ENCODE measurements at places on chromosomes 3 and 15.

DNA sequence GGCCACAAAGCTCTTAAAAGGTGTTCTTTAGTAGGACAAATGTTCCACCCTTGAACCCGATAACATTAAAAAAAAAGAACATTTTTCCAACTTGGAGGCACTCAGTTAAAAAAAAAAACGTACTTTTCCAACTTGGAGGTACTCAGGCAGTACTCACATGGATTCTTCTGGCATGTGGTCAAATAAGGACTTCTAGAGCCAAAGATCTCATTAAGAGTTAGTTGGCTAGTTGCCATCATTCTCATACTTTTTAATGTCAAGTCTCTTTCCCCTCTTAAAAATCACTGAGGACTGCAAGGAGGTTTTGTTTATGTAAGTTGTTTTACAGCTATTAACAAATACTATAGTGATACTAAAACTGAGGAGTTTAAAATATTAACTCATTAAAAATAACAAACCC is 101.0 kb downstream of the CADPS start:
- DNase-seq = no peak

DNA sequence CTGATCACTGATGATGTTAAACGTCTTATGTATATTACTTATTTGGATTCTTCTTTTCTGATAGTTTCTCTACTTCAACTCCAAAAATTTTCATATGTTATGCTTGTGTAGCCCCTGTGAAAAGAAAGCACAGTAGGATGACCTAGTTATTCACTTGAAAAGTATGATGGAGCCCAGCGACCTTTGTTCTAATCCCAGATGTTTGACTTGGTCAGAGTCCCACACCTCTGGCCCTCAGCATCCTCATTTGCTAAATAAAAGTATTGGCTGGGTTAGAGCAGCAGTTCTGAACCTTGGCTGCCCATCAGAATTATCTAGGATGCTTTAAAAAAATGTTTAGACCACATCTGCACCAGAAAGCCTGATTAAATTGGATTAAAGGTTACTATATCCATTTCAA is 173.7 kb downstream of the ATG7 start:
- no peak for DNase-seq

- DNase-seq = no peak
Measured at GRCh38 chr3:122058294-122058693, 3.1 kb downstream of the CD86 start.

- DNase-seq = no peak
Measured at GRCh38 chr3:108297647-108298046, 1.3 kb downstream of the HHLA2 start.

DNA sequence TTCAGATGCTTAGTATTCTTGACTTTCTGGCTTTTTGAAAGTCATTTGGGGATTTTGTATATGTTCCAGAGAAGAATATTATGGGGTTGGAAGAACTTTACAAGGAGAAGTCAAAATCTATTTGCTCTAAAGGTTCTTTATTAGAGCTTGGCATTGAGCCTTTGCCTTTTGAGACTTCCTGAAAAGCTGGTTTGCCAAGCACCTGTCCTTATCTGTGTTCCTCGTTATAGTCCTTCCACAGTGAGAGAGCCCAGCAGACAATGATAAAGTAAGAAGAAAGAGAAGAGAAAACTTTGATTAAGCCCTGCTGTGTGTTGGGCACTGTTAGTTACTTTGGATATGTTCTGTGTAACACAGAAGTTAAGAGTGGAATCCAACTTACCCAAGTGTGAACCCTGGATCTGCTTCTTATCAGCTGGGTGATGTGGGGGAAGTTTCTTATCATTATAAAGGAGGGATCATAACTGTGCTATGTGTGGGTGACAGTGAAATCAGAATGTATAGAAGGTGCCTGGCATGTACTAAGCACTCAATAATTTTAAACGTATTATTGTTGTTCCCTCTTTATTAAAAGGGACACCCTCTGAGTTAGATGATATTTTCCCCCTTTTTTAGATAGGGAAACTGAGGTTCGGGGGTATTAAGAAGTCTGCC is 44.3 kb upstream of the POLR2M start:
- DNase-seq = no peak

DNA sequence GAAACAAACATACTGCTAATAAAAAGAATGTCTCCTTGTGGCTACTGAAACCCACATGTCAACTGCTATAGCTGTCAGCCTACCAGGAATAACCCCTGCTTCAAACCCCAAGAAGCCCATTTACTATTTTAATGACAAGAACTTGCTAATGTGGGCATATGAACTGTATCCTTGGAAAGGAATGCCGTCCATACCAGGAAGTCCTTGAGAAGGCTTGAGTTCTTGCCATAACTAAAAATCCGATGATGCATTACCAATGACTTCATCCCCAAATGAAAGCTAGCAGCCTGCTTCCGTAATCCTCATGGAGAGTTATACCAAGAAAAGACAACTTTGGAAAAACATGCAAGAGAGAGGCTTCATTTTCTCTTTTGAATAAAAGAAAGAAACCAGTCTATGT is 34.8 kb downstream of the MINDY4B start:
- no peak for DNase-seq

DNA sequence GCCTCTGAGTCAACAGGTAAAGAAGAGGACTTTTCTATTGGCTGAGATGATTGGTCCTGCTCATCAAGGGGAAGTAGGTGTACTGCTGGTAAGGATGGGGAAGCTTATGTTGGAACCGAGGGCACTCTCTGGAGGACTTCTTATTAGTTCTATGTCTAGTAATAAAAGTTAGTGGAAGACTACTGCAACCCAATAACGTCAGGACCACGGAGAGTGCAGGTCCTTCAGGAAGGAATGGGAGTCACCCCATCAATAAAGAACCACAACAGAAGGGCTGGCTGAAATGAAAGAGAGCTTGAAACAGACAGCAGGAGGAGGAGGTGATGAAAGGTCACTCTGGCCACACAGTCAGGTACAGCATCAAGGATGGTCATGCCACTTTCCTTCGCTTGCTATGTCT is 68.8 kb upstream of the PRR23E start:
- DNase-seq = no peak

GRCh38 chr15:89174476-89174875 is 46.9 kb downstream of the RLBP1 start:
- no peak for DNase-seq

- no peak for DNase-seq
Measured at GRCh38 chr3:63067999-63068645, 192.9 kb upstream of the CADPS start.

GRCh38 chr3:73658227-73658626 is 33.5 kb upstream of the PDZRN3 start:
- DNase-seq = no peak

GRCh38 chr3:30073622-30074021 is 532.8 kb upstream of the TGFBR2 start:
- no peak for DNase-seq

DNA sequence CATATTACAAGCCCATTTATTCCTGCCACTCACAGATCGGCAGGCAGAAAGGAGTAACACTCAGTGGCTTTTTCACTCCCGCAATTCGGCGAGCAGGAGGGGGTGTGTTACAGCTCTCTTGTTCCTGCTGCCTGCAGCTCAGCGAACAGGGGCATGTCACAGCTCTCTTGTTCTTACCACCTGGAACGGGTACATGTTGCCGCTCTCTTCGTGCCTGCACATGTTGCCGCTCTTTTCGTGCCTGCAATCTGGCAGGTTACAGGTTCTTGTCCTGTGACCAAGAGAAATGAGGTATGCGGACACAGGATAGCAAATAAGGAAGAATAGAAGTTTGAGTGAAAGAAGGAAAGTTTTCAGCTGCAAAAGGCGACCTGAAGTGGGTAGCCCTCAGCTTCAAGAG is 761.4 kb downstream of the NAALADL2 start:
- no peak for DNase-seq

DNA sequence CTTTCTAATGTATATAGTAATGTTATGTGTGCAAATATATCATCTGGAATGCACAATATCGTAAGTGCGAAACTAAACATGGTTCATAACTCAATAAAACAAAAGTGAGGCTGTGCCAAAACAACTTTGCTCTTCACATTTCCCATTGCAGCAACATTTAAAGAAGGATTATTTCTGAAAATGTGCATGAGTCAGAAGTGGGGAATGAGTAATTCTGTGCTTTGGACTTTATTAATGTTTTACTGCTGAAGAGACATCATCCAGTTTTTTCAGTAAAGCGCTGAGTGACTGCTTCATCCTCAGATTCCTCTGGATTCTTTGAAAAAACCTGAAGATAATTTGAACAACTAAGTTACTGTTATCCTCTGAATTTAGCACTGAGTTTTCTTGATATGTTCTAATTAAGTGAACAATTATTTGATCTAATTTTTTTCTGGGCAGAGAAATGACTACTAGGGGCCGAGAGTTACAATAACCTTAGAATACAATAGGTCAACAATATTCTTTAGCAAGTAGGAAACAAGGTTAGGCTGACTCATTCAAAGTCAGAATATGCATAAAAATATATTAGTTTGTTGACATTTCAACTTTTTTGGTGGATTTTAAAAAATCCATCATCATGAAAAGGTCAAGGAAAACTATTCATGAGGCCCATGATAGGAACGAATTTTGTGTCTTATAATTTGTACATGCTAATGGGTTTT is 20.0 kb upstream of the PLCL2 start:
- DNase-seq = no peak

DNA sequence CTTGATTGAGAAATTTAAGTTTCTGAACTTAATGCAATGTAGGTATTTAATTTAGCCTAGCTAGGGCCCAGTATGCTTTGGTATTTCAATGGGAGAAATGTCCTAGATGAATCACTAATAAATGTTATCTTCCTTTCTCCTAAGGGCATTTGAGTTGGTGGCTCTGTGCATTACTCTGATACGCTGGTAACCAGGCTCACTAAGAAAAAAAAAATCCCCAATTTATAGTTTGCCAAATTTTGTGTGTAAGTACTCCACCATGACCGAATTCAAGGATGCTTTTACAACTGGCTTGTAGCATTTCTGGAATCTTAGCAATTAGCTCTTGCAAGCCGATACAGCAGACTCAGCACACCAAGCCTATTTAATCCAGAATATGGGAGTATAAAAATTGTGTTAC is 94.6 kb upstream of the LPP start:
- DNase-seq = no peak

DNA sequence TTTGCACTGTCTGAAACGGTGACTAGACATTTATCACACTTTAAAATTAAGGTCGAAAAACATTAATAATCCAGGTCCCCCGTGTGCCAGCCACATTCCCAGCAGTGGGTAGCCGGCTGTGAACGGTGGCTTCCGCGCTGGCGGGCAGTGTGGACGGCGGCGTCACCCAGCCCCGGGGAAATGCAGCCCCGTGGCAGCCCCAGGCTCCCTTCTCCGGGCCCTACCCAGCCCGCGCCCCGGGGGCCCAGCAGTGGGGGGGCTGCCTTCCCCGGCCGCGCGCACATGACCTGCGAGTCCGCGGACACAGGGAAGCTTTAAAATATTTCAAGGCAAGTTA is 25.3 kb downstream of the GABRA5 start:
- no peak for DNase-seq

DNA sequence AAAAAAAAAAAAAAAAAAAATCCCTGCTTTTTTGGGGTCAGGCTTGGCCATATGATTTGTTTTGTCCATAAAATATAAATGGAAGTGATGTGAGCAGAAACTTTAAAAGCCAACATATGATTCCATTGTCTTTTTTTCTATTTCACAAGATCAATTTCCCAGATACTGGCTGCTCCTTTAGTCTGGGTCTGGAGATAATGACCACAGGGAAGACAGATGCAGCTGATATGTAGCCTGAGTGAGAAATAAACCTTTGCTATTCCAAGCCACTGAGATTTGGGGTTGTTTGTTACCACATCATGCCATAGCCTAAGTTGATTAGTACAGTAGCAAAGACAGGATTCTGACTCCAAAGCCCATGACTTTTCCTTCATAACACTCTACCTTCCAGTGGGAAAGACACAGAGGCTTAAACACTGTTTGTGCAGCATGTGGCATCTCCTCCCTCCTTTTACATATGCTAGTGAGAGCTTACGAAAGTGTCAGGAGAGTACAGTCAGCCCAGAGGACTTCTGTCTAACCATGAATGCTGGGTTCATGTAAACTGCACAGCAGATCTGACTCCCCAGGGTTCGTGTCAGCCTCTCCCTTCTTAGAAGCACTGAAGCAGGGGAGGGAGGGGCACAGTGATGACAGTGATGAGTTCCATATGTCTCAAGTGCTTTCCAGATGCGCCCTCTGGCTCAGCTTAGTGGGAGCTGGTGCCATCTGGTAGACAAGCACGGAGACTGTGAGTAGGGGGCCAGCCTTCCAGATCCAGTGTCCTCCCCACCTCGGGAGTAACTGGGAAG is 36.7 kb upstream of the SLC7A14 start:
- no peak for DNase-seq

GRCh38 chr3:159548675-159549335 is 439.8 kb upstream of the IL12A start:
- DNase-seq = no peak

DNA sequence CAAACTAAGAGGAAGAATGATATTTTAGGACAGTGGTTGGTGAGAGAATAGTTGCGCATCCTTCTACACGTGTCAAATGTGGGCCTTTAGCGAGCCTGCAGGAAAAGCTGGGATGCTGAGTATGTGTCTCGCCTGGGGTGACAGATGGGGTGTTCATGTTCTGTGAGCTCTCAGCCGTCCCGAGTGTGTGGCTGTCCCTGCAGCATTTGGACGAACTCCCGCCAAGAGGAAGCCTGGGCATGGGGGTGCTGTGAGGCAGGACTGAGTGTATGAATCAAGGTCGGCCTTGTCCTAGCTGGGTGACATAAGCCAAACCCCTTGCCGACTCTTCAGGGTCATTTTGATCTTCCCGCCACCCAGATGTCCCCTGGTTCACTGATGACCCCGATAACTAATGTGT is 94.8 kb downstream of the CACNA1D start:
- DNase-seq = no peak

- no peak for DNase-seq
Measured at GRCh38 chr3:12829886-12830784, 11.2 kb downstream of the RPL32 start.

DNA sequence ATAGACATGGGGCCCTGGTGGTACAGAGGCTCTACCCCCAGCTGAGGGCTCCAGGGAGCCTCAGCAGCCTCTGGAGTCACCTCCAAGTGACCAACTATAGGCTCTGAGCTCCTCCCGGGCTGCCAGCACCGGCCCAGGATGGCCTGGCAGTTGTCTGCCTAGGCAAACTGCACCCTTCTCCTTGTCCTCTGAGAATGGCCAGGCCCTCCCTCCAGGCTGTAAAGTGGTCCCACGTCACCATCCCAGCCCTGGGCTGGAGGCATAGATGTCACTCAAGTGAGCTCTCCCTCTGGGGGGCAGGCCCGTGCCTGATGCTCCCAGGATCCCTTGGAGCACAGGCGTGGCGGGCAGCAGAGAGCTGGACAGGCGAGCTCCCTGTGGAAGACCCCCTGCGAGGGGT is 120.1 kb downstream of the SEC22A start:
- DNase-seq = no peak

GRCh38 chr15:57111002-57111401 is 192.6 kb downstream of the TCF12 start:
- DNase-seq = no peak

GRCh38 chr15:81074773-81075172 is 59.3 kb upstream of the CFAP161 start:
- DNase-seq = no peak

DNA sequence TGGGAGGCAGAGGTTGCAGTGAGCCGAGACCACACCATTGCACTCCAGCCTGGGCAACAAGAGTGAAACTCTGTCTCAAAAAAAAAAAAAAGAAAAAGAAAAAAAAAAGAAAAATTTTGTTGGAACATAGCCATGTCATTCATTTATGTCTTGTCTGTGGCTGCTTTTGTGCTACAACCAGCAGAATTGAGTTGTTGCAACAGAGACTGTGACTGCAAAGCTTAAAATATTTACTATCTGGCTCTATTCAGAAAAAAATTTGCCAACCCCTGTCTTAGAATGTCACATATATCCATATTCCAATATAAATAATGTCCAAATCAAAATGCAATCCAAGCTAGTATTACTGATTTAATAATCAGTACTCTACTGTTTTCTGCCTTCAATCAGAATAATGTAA is 25.1 kb downstream of the CD80 start:
- no peak for DNase-seq

Data from stimulated activated naive B cell treated with anti-CD40 and anti-IgM and Interleukin-4, amounts not matched to agents 10 μg/mL and 1 μg/mL and 100 μg/mL, for 72 hours (primary cell).